ENCODE measurements at places on chromosomes 6 and 20.
A peak's percentile ranks its signal among the peaks of the same experiment; 100 is the strongest.

- no peak for DNase-seq
These were observed 142.2 kb upstream of the MAP3K7 start for GRCh38 chr6:90729057-90729456.

- DNase-seq, result no peak
These were observed 469.1 kb downstream of the DHX35 start for GRCh38 chr20:39431091-39431880.

DNA sequence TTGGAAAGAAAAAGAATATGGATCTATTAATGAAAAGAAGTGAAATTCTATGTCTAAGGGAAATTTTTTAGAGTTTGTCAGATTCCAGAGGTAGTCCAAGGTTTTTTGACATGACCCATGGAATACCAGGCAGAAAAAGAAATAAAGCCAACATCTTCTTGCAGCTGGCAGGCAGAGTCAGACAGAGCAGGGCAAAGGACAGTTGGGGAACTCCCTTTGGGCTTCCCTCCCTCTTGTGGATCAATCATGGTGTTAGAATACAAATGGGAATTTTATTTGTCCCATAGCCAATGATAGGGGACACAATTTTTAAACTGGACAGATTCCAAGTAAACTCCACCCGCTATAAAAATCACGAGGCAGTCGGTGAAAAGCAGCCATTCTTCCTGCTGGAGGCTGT is 92.1 kb upstream of the TAB2 start:
- DNase-seq, result no peak

GRCh38 chr6:15870333-15871043 is 207.7 kb upstream of the DTNBP1 start:
- no peak for DNase-seq

- DNase-seq, result no peak
These were observed 306.8 kb downstream of the LMBRD1 start for GRCh38 chr6:69489970-69490369.

- peak; percentile 57 for DNase-seq
These were observed 6.8 kb downstream of the MKKS start for GRCh38 chr20:10427060-10427692.

DNA sequence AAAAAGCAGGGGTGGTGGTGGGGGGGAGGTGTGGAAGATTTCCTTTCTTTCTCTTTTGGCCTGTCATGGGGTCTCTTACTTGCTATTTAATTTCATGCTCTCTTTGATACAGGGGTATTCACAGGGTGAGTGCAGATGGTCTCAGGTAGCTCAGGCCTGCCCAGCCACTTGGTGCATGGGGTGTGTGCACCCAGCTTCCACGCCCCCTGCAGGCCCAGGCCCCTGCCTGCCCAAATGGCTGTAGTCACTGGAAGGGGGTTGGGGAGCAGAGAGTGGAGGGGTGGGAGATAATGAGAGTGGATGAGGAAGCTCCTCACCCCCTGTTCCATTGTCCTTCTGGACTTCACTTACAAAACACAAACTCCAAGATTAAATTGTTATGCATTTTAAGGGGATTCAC is 133.6 kb upstream of the SGK1 start:
- DNase-seq, result no peak

GRCh38 chr20:58669287-58670006 is 18.4 kb downstream of the STX16 start:
- no peak for DNase-seq

GRCh38 chr6:73644030-73644429 is 9.8 kb downstream of the SLC17A5 start:
- no peak for DNase-seq

DNA sequence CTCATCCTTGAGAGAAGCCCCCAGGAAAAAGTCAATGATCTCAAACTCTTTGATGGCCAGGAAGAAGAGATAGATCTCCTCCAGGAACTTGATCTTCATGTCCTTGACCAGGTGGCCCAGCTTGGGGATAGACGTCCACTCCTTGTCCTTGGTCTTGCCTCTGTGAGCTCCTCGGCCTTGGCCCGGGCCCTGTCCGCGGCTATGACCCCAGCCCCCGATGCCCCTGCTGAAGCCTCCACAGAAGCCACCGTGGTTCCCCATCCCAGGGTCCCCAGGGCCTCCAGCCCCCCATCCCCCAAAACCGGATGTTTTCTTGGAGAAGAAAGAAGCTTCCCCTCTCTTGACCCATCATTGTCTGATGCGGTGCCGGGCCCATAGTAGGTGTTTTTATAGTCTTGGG is 195.1 kb downstream of the ZMYND8 start:
- DNase-seq, result no peak

DNA sequence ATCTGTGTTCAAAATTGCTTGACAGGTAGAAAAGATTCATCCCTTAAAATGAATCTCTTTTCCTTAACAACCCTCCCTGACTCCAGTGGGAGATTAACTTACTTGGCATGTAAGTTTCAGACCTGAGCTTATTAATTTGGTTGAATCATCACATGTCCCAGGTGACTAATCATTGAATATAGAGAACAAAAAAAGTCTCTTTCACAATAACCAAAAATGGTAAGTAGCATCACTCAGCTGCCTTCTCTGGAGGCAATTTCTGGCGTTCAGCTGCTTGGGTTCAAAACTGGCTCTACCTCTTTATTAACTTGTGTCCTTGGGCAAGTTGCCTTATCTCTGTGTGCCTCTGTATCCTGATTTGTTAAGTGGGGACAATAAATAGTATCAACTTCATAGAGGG is 2.9 kb downstream of the C6orf141 start:
- no peak for DNase-seq

GRCh38 chr20:45152405-45152804 is 22.3 kb upstream of the PI3 start:
- DNase-seq, result no peak

GRCh38 chr20:56554869-56555268 is 21.8 kb downstream of the FAM209B start:
- DNase-seq, result no peak

DNA sequence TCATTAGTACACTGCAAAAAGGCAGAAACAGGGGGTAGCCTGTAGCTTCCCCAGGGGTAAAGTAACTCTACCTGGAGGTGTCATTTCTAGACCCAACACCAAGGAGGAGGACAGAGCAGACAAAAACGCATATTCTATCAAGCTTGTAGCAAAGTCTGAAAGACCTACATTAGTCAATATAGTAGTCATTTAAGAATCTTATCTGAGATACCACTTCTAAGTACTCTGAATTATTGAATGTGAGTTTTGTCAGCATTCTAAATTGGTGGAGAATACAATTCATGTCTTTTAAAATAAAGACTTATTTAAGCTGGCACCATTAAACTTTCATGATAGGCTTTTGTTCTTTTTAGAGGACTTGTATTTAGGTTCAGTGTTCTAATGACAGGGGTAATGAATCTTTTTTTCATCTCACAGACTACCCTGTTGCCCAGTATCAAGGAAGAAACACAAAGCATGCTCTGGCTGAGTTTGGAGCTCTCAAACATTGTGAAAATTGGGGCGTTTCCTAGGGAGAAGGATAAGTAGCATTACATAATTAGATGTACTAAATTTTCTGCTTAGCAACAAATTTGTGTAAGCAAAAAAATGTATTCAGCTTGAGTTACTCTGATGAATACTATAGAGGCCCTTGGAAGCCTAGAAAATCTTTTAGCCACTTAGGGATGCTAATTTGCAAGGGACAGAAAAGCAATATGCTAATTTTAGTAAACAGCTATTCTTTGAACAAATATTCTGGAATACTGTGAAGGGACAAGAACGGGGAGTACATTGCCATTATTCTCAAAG is 255.4 kb upstream of the HSF2 start:
- no peak for DNase-seq

- DNase-seq, result no peak
These were observed 82.2 kb downstream of the MAN1A1 start for GRCh38 chr6:119267126-119267905.

DNA sequence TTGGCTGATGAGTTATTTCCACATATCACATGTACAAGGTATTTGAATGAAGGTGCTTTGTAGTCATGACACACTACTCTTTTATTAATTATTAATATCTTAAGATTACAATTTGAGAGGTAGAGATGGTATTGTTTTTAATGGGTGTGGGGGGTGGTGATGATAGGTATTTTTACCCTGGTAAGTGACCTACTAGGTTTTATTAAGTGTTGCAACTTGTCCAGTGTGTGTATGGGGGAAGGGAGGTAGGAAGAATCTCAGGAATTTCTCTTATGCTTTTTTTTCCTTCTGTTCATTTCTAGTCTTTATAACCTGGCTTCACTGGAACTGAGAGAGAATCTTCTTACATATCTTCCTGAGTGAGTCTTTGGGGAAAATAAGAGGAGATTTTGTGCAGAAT is 101.4 kb downstream of the LRRC1 start:
- DNase-seq, result no peak

- DNase-seq, result peak; percentile 54
These were observed 2.0 kb downstream of the TRAM2 start for GRCh38 chr6:52574709-52575501.

DNA sequence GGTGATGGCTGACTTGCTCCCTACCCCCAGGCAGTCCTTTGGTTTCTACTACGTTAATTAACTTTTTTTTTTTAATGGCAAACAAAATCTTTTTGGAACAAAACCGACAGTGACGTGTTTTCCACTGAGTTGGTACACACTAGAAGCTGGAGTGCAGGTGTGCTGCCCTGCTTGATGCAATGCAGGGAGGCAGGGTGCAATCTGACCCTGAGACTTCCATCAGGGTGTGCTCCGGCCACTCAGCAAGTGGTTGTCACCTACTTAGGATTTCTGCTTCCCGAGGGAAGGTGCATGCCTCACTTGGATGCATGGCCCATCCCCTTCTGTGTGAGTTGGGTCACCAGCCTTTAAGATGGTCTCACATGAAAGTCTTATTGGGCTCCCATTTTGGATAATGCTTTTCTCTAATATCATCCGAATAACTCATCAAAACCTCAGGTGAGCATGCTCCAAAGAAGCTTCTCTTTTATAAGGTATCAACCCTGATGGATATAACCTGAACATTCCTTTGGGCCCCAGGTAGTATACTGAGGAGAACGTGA is 14.0 kb downstream of the RREB1 start:
- DNase-seq, result no peak

GRCh38 chr6:87244380-87244779 is 78.0 kb upstream of the SMIM8 start:
- DNase-seq, result no peak

- DNase-seq, result no peak
These were observed 6.5 kb downstream of the KCNB1 start for GRCh38 chr20:49476016-49476355.

DNA sequence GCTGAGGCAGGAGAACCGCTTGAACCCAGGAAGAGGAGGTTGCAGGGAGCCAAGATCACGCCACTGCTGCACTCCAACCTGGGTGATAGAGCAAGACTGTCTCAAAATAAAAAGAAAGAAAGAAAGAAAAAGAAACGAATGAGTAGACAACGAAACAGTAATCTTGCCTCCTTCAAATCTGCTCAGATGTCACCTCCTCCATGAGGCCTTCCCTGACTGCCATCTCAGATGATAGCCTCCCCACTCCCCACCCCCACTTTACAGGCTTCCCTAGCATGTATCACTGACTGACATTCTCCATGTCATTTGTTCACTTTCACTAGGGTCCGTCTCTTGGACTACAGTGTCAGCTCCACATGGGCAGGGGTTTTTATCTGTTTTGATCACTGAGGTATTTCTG is 36.4 kb downstream of the C20orf203 start:
- no peak for DNase-seq

GRCh38 chr6:1624058-1624850 is 14.5 kb downstream of the FOXC1 start:
- no peak for DNase-seq

DNA sequence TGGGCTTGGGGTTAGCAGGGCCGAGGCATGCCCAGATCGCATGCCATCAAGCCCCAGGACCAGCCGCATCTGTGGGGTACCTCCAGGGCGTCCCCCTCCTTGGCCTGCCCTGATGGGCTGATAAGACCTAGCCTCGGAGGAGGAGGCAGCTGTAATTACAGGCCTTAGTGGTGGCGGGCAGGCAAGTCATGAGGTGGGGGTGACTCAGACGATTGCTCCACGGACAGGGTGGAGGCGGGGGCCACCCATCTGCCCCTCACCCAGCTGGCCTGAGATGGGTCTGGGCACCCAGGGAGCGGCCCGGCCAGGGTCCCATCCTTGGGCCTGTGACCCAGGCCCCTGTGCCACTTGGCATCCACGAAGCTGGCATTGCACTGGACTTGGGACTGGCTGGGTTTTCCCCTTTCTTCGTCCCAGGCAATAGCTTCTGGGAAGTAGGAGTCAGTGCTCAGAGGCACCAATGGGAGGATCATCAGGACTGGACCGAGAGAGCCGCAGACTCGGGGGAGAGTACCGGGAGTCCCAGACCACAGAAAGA is 57.5 kb downstream of the CEBPB start:
- DNase-seq, result no peak

- no peak for DNase-seq
These were observed 163.1 kb downstream of the LY86 start for GRCh38 chr6:6751619-6752023.

- DNase-seq, result no peak
These were observed 65.2 kb downstream of the PPP1R14C start for GRCh38 chr6:150207931-150208570.

DNA sequence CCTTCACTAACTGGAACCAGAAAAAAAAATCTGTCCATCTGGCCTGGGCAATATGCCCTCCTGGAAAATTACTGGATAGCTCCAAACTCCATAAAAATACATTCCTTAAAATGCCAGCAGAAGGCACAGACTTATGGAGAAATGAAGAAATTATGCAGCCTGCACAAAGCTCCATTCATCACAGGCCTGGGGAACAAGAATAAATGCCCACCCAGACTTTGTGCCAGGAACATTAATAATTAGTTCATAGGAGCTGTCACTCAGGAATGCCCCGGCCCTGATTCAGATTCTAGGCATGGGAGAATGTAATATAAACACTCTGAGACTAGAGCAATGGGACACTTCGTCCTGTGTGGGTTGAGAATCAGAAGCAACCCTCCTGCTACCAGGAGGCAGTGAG is 199.3 kb downstream of the OTOR start:
- no peak for DNase-seq

DNA sequence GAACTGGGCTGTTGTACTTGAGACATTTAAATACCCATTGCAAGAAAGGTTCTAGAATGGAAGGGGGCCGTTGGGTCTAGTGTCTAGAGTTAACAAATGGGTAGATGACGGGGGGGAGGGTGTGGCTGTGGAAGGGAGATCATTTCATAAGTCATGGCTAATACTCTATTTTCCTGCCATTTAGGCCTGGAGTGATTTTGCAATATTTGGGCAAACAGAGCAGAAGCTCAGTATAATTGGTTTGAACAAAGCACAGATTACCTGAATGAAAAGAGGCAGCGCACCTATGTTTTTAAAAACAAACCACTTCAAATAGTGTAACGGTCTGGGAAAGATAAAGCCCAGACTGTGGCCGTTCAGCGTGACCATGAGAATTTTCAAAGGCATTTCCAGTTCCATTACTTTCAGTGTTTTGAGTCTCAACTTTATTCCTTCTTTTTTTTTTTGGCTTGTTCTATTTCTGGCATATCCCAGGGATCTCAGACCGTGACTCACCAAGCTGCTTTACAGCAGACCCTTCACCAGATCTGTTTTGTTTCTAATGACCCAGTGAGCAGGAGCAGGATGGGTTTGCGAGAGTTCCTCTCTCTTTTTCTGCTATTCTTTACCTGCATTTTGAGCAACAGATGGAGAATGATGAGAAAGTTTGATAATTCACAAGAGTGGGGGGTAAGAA is 73.7 kb downstream of the LYRM2 start:
- no peak for DNase-seq

All from hematopoietic multipotent progenitor cell treated with erythropoietin and hydrocortisone succinate and interleukin-3 and kit ligand, for 15 days (in vitro differentiated cells).